ENCODE measurements at places on chromosomes 3 and 15. TPM values are rescaled to one million over a fixed set of nuclear protein-coding genes. Genes with fewer than 3 reads are reported as not detected.

Gene PEX11A
- 6.3 TPM for polyA plus RNA-seq

Gene NTRK3
- polyA plus RNA-seq, result 60.8 TPM

- no peak for DNase-seq
Observed at GRCh38 chr15:63238171-63238570, 39.2 kb upstream of the APH1B start.

DNA sequence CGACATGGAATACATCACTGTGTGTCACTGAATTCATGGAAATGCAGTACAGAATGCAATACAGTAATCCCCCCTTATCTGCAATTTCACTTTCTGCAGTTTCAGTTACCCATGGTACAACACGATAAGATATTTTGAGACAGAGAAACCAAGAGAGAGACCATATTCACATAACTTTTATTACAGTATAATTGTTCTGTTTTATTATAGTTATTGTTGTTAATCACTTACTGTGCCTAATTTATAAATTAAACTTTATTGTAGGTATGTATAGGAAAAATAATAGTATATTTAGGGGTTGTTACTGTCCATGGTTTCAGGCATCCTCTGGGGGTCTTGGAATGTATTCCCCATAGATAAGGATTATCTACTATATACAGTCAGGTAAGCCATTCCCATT lies 61.8 kb downstream of the MBNL1 start:
- DNase-seq, result no peak

- no peak for DNase-seq
Observed at GRCh38 chr3:7581831-7582230, 720.9 kb downstream of the GRM7 start.
